ENCODE measurements at places on chromosomes 16 and 17. TPM values are rescaled to one million over a fixed set of nuclear protein-coding genes. Genes with fewer than 3 reads are reported as not detected.

Gene CYGB
- total RNA-seq = 0.21 TPM

Gene BMERB1
- 2.7 TPM for total RNA-seq

Gene VASN
- total RNA-seq = 0.31 TPM

Gene GSG1L
- under 0.01 TPM for total RNA-seq
